ENCODE measurements at places on chromosomes 3 and 15. TPM values are rescaled to one million over a fixed set of nuclear protein-coding genes. Genes with fewer than 3 reads are reported as not detected.

Gene P2RY14
- not detected for total RNA-seq

Gene TNFAIP8L3
- 1.3 TPM for total RNA-seq

Gene STX19
- total RNA-seq, result not detected

Gene NME9
- total RNA-seq, result not detected

Gene LCTL
- total RNA-seq, result 4.6 TPM

Gene UBAP1L
- 0.10 TPM for total RNA-seq

Gene ITIH3
- not detected for total RNA-seq

Gene MUSTN1
- total RNA-seq, result not detected

Gene AP3B2
- total RNA-seq, result not detected

Gene ALDH1L1
- 1.2 TPM for total RNA-seq

Gene FBXO40
- not detected for total RNA-seq

Measured in M059J (cell line).